ENCODE measurements at places on chromosomes 11 and 22.

GRCh38 chr11:98940913-98941312 is 79.8 kb upstream of the CNTN5 start:
- no peak for DNase-seq

- no peak for DNase-seq
These were observed 587.7 kb downstream of the BRD1 start for GRCh38 chr22:49240016-49240380.

GRCh38 chr11:69183613-69184012 is 27.9 kb downstream of the SMIM38 start:
- DNase-seq: no peak

DNA sequence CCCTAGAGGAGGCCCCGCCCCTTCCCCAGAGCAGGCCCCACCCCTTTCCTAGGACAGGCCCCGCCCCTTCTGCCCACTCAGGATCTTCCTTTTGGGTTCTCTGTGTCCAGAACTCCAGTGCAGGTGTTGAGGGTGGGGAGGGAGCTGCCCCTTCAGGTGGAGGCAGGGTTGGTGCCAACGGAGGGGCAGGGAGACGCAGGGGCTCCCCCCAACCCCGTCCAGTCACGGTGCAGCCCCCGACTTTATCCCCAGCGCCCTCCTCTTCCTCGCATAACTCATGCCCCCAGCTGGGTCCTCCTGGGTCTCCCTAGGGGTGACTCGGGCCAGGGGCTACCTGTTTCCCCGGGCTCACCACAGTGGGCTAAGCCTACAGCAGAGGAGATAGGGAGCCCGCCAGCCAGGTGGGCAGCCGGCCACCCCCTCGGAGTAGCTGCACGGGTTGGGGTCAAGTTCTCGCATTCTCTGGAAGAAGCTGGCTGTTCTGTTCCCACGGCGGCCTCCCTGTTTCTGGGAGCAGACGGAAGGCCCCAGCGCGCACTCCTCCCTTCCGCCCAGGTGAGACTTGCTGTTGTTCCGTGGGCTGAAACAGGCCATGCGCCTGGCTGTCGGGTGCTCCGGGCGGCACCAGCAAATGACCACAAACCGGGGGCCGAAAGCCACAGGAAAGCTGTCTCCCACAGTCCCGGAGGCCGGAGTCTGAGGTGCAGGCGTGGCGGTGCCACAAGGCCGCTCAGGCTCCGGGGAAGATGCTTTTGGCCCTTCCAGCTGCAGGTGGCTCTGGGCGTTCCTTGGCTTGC is 38.9 kb downstream of the MUC2 start:
- no peak for DNase-seq

GRCh38 chr11:93728792-93729128 is 12.5 kb downstream of the TAF1D start:
- DNase-seq: peak; percentile 28

DNA sequence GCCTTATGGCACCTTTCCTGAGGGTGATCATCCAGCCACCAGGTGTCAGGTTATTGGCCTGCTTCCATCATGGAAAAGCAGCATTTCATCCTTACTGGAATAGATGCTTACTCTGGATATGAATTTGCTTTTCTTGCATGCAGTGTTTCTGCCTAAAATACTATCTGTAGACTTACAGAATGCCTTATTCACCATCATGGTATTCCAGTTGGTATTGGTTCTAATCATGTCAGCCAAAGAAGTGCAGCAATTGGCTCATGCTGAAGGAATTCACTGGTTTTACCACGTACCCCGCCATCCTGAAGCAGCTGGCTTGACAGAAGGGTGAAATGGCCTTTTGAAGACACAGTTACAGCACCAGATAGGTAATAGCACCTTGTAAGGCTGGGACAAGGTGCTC is 194.2 kb downstream of the AASDHPPT start:
- no peak for DNase-seq

DNA sequence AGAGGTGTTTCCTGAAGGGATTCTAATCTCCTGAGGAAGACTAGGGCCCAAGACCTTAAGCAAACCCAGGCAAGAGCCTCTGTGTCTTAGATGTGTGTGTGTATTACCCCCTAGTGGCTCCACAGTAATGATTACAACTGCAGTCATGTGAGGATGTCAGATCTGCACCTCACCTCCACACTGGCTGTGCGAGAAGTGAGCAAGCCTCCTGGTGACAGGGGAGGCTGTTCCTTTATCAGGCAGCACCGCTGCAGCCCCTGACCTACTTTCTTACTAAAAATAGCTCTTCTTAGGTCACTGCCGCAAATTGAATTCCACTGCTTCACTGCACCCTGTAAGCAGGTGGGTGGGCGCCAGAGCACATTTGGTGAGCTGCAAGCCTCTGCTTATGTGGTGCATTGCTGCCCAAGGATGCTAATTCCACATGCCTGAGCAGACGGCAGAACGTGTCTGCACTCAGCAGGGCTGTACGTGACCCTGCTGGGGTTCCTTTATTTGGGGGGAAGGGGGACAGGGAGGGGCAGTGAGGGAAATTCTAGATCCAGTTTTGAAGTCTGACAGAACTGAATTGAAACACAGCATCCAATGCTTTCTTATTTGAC is 112.4 kb downstream of the KCNC1 start:
- no peak for DNase-seq

- DNase-seq: no peak
These were observed 49.9 kb downstream of the ZBTB16 start for GRCh38 chr11:114109206-114110090.

- DNase-seq: no peak
These were observed 4.7 kb upstream of the B3GAT1 start for GRCh38 chr11:134416726-134417125.

- DNase-seq: peak; percentile 90
These were observed 5.3 kb downstream of the CD44 start for GRCh38 chr11:35144136-35144741.

- DNase-seq: no peak
These were observed 65.5 kb downstream of the ARHGAP42 start for GRCh38 chr11:100752371-100753171.

DNA sequence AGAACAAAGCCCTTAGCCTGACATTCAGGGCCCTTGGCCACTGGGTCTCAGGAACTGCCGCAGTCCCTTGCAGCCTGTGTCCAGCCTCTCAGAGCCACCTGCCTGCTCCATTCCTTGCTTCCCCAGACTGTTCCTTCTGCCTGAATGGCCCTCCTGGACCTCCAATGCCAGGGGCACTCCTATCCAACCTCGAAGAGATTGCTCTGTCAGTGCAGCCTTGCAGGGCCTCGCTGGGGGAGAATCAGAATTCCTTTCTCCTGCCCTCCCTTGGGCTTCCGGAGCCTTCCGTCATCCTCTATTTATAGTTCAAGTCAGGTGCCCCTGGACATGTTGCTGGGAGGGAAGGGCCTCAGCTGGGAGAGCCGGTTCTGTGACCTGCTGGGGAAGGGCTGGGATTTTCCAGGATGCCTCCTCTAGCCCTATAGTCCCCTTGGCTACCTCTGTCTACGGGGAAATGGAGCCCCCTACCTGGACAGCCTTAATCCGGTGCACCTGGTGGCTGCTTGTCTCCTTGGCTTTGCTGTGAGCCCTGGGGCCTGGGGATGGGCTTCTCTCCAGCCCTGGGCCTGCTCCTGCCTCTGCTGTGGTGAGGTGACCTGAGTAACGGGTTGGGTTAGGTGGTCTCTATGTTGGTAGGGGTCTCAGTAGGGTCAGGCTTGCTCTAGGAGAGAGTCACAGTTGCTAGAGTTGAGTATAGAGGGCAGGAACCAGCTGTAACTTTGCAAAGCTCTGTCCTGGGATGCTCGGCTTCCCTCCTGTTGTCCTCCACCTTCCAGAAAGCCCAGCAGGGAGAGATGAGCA is 45.9 kb upstream of the SYT7 start:
- no peak for DNase-seq

DNA sequence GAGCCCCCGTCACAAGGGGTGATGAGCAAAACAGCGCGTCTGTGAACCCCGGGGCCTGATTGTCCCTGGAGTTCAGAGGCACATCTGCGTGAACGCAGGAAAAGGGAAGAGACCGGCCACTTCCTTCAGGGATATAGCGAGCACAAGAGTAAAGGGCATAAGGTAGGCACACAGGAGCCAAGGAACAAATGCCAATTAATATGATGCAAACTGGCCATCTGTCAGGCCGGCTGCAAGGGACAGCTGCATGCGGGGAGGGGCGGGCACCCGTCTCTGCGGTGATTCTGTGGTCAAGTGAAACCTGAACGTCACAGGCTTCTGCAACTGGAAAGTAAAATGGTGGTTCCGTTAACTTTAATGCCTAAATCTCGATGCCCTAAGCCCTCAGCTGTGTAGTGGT is 64.7 kb downstream of the TRIM29 start:
- no peak for DNase-seq

GRCh38 chr11:62600367-62601121 is 1.1 kb downstream of the MTA2 start:
- DNase-seq: peak; percentile 39

- no peak for DNase-seq
These were observed 48.1 kb upstream of the ARFGAP3 start for GRCh38 chr22:42905217-42905616.

GRCh38 chr11:129443276-129443675 is 67.6 kb downstream of the BARX2 start:
- no peak for DNase-seq

- no peak for DNase-seq
These were observed 24.2 kb downstream of the RBX1 start for GRCh38 chr22:40975366-40975765.

DNA sequence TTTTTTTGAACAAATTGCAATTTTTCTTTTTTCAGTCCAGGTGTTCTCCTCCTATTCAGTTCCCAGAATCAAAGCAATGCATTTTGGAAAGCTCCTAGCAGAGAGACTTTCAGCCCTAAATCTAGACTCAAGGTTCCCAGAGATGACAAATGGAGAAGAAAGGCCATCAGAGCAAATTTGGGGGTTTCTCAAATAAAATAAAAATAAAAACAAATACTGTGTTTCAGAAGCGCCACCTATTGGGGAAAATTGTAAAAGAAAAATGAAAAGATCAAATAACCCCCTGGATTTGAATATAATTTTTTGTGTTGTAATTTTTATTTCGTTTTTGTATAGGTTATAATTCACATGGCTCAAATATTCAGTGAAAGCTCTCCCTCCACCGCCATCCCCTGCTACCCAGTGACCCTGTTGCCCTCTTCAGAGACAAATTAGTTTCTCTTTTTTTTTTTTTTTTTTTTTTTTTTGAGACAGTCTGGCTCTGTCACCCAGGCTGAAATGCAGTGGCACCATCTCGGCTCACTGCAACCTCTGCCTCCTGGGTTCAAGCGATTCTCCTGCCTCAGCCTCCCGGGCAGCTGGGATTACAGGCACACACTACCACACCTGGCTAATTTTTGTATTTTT is 6.2 kb upstream of the UBE4A start:
- DNase-seq: peak; percentile 40

DNA sequence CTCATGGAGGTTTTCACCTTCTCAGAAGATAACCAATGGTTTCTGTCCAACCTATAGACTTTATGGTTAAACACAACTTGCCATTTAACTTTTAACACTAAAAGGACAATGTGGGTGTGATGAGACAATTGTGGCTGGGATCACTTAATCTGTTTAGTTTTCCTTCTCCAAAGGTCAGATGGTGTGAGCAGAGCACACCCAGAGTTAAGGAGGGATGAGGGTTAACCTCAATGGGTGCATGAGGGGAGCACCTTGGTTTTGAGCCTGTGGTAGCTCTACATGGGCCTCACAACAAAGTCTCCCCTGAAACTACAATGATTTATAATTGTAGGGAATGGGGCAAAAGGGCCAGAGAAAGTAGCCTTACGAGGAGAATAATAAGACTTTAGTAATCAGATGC is 28.9 kb upstream of the CHRM4 start:
- DNase-seq: no peak

- no peak for DNase-seq
These were observed 61.3 kb downstream of the MYH9 start for GRCh38 chr22:36326178-36327161.

DNA sequence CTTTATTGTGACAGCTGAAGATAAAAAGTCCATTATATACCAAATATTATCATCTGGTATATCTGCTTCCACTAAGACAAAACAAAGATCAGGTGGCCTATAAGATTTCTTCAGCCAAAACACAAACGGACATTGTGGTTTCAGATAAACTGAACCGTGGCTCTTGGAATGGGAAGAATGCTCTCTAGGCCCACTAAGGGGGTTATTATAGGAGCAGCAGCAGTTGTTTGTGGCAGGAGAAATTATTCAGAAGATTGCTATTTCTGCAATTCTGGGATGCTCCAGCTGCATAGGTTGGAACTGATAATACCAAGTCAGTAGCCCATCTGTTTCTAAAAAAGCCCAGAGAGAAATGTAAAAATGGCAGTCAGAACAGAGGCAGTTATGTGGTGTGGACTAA is 145.3 kb downstream of the NCAM1 start:
- DNase-seq: no peak

- DNase-seq: peak; percentile 79
These were observed 6.5 kb downstream of the ADORA2A start for GRCh38 chr22:24433828-24434470.

DNA sequence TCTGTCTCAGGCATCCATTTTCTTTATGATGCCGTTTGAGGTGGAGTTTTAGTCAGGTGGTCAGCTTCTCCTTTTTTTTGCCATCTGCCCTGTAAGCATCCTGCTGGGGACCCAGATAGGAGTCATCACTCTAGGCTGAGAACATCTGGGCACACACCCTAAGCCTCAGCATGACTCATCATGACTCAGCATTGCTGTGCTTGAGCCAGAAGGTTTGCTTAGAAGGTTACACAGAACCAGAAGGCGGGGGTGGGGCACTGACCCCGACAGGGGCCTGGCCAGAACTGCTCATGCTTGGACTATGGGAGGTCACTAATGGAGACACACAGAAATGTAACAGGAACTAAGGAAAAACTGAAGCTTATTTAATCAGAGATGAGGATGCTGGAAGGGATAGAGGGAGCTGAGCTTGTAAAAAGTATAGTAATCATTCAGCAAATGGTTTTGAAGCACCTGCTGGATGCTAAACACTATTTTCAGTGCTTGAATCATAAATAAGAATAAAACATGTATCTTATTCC is 10.9 kb upstream of the HBE1 start:
- DNase-seq: peak; percentile 78

GRCh38 chr11:57237204-57237681 is at the start of gene APLNR:
Gene APLNR, minus strand, starts transcription at chr11:57237250. Its CDS starts 246 bp downstream, at chr11:57237004.
- DNase-seq: no peak

DNA sequence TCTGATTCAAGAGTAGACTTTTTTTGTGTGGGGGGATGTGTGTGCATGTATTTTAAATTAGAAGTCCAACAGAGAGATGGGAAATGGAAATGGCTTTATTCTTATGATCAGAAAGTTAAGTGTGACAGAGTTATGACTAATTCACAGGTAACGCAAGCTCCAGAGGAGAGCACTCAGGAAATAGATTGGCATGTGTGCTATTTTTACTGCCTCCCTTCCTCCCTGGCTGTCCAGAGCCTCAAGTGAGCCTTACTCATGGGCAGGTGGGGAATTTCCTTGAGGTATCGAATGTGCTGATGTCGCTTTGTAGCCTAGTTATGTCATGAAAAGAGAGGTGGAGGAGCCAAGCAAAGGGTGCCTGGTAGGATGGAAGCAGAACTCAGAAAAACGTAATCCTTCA is 70.3 kb upstream of the BDNF start:
- DNase-seq: no peak
